PC-9 (cell line): ENCODE measurements at places on chromosomes 1 and 21.
A peak's percentile ranks its signal among the peaks of the same experiment; 100 is the strongest.

- DNase-seq: no peak
These were observed 173.5 kb upstream of the ETV3 start for GRCh38 chr1:157311730-157312081.

- peak; percentile 24 for DNase-seq
These were observed 2.6 kb downstream of the IKBKE start for GRCh38 chr1:206472886-206473285.

DNA sequence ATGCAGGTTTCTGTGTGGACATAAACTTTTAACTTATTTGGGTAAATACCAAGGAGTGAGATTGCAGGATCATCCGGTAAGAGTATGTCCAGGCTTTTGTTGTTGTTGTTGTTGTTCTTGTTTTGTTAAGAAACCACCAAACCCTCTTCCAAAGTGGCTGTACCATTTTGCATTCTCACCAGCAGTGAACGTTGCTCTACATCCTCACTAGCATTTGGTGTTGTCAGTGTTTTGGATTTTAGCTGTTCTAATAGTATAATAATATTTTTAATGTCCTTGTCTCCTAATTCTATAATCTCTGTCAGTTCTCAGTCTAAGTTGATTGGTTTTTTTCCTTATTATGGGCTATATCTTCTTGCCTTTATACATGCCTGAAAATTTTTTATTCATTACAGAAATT is 37.8 kb downstream of the TENT5C start:
- DNase-seq: no peak

DNA sequence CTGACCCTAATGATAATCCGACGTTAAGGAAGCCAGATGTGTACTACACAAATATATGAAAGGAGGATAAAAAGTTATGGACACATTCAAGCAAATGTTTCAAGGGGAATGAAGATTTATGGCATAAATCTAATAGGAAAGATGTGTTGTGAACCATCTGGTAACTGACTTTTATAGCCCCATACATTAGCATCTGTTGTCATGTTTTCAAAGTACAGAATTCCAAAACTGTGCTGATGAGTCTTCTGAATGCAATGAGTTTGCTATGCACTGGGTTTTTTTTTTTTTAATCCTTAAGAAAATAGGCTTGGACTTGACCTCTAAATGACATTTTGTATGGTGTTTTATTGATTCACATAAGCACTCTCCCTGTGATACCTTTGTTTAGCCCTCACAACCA is 158.5 kb upstream of the ESRRG start:
- DNase-seq: no peak

DNA sequence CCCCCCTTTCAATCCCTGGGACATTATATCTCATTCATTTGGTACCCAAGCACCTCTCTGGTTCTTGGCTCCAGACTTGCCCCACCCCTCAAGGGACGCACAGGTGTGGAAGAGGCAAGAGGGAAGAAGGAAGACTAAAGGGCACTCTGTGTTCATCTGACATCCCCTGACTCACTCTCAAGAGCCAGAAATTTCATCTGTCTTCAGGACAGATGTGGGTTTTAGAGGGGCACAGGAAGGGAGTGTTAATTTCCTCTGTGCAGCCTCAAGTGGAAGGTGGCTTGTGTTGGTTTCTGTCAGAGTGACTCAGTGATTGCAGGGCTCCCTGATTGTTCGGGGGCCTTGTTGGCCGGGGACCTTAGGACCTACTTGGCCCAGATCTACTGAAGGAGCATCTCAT is 2.4 kb downstream of the C2CD4D start:
- DNase-seq: no peak

DNA sequence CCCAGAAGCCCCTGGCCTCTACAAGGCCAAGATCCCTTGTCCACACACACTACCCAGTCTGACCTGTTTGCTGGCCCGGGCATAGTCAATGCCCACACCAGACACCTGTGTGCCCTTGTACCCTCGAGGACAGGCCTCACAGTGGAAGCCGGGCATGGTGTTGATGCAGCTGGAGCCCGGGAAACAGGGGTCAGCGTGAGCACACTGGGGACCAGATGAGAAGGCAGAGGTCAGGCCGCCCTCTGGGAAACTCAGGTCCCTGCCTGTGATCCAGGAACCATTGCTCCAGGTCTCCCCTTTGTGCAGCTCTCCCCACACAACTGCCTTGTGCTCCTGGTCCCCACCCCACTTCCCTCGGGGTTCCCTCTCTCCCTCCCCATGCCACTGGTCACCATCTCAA is 5.5 kb downstream of the THBS3 start:
- no peak for DNase-seq

- peak; percentile 83 for DNase-seq
These were observed 5.0 kb downstream of the TSTD1 start for GRCh38 chr1:161033751-161034150.

DNA sequence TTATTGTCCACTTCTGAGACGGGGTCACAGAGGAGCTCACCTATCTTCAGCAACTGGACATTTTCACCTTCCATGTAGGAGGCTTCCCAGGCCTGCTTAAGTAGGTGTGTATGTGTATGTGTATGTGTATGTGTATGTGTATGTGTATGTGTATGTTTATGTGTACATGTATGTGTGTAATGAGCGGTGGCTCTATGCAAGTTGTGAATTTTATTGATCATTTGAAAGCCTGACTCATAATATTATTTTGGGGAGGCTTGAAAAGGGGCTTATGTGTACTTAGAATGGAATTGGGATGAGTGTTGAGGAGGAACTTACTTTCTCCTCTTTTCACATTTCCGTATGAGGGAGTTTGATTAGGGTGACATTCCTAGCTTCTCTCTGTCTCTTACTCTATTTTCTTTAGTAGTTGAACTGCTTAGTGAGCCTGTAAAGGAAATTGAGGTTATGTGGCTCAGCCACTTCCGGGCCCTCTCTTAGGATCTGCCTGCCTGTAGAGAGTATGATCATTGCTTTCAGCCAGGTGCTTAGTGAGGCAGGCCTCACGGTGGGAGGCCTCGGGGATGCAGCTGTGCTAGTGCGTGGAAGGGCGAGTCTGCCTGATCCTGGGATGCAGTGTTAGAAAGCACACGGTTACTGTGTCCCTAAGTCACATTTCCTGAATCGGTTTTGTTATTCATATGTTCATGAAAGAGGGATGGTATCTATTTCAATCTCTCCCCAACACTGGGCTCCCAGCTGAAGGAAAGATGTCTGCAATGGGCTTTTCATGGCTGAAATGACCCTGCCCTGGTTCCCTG is 61.0 kb downstream of the IER5 start:
- no peak for DNase-seq

GRCh38 chr1:56168176-56168575 is 411.2 kb downstream of the PLPP3 start:
- DNase-seq: no peak

GRCh38 chr1:29256394-29256793 is 20.1 kb downstream of the PTPRU start:
- DNase-seq: no peak

- peak; percentile 34 for DNase-seq
These were observed 36.9 kb downstream of the WDR64 start for GRCh38 chr1:241688940-241689368.

- DNase-seq: no peak
These were observed 735.8 kb downstream of the LTN1 start for GRCh38 chr21:28256837-28257236.

GRCh38 chr1:27862671-27863537 is 9.4 kb upstream of the THEMIS2 start:
- DNase-seq: peak; percentile 75
